Activated CD4-positive, alpha-beta memory T cell treated with anti-CD3 and anti-CD28 coated beads, Interleukin-2, amount 10 ng/mL, durations not matched to agents 7 days and 5 days (primary cell): ENCODE measurements at places on chromosomes 2 and 18. TPM values are rescaled to one million over a fixed set of nuclear protein-coding genes. Genes with fewer than 3 reads are reported as not detected.

The IFIH1 gene
- 66.9 TPM for total RNA-seq

The CNNM3 gene
- 28.5 TPM for total RNA-seq

The SPIRE1 gene
- 6.3 TPM for total RNA-seq

The RRM2 gene
- total RNA-seq: 546 TPM

The ST6GAL2 gene
- not detected for total RNA-seq

DNA sequence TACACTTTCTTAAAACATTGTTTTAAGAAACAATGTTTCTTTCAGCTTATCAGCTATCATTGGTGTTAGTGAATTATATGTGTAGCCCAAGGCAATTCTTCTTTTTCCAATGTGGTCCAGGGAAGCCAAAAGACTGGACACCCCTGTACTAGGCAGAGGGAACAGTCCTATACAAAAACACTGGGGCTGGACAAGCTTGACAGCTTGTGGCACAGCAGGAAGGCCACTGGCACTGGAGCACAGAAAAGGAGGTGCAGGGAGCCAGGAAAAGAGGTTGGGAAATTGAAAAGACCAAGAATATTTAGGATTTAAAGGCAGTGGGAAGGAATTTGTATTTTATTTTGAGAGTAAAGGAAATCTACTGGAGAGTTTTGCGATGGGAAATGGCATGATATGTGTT, 47.7 kb downstream of the SRD5A2 start:
- DNase-seq: no peak

DNA sequence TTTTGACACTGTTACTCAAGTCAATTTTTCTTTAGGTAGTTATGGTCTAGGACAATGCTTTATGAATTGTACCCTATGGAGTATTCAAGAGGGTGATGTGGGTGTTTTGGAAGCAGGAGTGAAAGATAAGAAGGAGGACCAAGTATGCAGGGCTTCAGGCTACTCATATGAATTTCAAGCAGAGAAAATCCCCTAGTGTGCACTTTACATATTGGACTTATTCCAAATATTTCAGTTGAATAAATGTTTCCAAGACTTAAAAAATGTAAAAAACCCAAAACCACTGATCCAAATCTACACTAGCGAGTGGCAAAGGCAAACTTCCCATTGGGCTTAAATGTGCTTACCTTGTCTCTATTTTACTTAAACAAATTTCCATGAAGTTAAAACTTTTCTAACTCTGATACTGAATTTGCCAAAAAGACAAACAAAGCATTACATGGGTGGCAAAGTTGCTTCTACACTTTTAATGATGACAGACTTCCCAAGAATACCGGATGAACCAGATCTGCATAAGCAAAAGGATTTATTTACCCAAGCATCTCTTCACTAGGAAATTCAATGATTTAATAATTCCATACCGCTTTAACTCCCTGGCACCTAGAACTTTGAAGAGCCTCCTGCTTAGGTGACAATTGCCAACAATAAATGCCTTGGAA, 1233.5 kb upstream of the NXPH2 start:
- no peak for DNase-seq

- DNase-seq: peak; percentile 71
Observed at GRCh38 chr2:224584785-224585210, 365 bp downstream of the CUL3 start.

DNA sequence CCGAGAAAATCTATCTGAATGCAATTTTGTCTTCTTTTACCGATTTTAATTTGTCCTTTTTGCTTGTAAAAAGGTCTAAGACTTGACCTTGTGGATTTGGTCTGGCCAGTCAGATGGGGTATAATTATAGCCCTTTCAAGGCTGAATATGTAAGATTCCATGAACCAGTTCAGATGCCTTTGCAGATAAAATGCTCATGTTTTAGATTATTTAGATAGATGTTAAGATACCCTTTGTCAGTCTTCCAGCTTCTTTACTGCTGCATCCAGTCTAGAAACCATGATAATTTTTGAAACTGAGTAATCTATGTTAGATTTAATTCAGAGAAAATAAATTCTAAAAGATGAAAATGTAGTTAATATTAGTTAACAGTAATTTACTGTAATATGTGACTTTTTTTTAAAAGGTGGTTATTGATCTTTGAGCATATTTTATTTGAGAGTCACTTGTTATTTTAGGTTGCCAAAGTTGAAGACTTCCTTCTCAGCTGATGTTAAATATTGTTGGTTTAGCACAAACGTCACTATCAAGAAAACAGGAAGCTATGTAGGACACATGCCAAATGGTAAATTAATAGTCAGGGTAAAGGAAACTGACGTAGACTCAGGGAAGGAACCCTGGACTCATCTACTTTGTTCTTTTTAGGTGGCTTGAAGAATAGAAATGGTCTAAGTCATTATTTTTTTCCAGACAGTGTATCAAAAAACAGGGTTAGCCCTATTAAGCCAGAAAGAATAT, 29.8 kb downstream of the BABAM2 start:
- no peak for DNase-seq

DNA sequence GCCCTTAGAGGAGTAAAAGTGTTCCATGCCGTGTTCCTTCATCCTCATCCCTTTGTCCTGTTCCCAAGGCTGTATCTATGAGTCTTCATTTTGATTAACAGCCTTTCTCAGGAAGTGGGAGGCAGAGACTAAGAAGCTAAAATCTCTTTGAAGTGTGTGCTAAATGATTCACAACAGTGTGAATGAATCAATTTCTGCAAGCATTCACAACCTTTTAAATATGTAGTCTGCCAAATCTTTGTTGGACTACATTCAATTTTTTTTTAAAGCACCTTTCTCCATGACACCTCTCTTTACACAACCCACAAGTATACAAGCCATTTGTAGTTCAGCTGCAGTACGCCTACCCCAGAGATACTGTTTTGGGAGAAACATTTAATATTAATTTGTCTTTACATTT, 408.6 kb upstream of the FANCL start:
- no peak for DNase-seq

DNA sequence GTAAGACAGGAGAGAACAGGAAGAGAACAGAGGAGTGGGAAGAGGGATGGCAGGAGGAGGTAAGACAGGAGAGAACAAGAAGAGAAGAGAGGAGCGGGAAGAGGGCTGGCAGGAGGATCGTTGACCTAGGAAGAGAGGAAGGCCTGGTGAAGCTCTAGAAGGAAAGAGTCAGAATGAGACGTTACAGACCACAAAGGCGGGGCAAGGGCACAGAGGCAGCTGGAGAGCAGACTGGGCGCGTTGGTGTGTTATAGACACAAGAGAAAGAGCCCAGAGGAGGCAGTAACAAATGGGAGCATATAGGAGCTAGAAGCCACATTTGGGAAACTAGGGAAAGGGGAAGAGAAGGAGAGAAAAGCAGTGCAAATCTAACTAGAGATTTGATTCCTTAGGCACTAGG, 26.6 kb downstream of the PTRHD1 start:
- DNase-seq: peak; percentile 23

- no peak for DNase-seq
Observed at GRCh38 chr2:109507828-109508227, 105.9 kb downstream of the SEPTIN10 start.

- DNase-seq: no peak
Observed at GRCh38 chr2:217919781-217920351, 82.9 kb downstream of the TNS1 start.
